ENCODE measurements at places on chromosomes 2 and 18. TPM values are rescaled to one million over a fixed set of nuclear protein-coding genes. Genes with fewer than 3 reads are reported as not detected.

DNA sequence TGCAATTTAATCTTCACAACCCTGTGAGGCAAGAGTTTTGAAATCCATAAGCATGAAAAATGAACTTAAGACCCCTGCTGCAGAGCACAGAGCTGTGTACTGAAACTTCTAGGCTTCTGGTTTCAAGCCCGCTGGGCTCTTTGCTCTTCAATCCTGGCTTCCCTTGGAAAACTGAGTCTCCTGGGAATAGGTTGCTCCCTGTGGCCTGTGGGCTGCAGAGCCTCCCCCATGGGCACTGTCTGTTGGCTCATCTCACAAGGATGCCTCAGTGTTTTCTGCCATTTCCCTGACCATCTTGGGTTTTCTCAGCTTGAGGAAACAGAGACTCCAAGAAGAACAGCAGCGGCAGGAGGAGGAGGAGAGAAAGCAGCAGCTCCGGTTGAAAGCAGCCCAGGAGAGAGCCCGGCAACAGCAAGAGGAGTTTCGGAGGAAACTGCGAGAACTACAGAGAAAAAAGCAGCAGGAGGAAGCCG lies 44.5 kb downstream of the SUMO1 start:
- DNase-seq: no peak

DNA sequence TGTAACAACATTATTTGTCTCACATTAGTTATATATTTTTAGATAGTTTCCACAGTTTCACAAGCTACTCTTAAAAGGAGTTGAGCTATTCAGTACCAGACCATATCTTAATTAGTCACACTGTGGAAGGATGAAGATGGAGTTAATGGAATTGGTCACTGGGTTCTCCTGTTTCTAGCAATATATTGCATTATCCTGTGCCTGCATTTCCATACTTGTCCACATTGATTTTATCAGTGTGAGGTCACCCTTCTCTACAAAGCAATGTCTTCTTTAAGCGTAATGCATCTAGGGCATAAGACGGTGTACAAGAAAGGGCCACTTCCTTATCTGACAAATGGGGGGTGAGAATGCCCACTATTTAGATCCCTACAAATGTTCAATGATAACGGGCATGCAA lies 216.8 kb upstream of the TANK start:
- DNase-seq: no peak

DNA sequence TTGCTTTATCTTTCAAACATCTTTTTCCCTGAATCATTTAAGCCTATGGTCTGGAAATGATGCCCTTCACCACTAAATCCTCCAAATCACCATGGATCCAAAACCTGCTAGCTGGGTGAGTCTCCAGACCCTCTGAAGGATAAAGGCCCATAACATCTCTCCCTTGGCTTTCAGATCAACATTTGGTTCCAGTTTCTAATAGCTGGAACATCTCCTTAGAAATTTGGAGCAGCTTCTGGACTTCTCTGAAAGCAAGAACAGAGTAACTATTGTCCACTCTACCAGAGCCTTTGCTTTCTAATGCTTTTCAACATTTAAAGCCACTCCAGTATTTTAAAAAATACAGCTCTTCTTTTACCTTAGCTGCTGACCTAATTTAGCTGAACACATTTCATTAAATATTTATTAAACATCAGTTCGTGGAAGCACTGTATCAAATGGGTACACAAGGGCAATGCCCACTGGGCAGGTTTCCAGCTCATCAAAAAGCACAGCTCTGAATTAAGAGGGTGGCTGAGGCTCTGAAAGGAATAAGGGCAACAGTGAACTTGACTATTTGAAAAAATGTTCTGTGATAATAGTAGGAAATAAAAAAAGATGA lies 75.3 kb downstream of the GALNT3 start:
- DNase-seq: no peak

GRCh38 chr2:62362561-62362960 lies 143.4 kb downstream of the TMEM17 start:
- DNase-seq: no peak

DNA sequence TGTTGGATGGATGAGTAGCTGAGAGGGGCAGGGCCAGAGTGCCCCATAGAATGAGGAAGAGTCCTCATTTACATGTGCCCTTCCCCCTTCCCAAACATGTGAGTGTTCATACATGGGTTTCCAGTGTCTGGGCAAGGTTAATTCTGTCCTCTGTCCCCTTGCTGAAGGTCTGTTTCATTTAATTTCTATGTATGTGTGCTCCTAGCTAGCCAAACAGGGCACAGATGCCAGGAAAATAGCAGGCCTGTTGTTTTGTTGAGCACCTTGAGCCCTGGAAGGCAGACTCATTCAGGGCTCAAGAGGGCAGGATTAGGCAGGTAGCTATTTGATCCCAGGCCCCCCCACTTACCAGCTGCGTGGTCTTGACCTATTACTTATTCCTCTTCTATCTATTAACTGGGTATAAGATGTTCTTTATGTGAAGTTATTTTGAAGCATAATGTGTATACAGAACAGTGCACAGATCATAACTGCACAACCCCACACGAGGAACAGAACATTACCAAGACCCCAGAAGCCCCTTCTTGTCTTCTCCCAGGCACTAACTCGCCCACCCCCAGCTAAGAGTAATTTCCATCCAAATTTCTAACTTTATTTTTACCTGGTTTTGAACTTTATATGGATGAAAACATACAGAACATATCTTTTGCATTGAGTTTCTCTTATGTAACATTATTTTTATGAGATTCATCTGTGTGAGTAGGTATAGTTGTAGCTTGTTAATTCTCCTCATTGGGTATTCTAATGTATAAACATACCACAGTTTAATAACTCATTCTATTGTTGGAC lies 164.3 kb downstream of the RPIA start:
- no peak for DNase-seq

- DNase-seq: peak; percentile 40
Observed at GRCh38 chr2:105797298-105797819, 52.6 kb downstream of the NCK2 start.

GRCh38 chr18:33578518-33579348 lies 714 bp downstream of the ASXL3 start:
- DNase-seq: peak; percentile 49

GRCh38 chr2:229865033-229865432 lies 56.8 kb downstream of the TRIP12 start:
- DNase-seq: no peak

DNA sequence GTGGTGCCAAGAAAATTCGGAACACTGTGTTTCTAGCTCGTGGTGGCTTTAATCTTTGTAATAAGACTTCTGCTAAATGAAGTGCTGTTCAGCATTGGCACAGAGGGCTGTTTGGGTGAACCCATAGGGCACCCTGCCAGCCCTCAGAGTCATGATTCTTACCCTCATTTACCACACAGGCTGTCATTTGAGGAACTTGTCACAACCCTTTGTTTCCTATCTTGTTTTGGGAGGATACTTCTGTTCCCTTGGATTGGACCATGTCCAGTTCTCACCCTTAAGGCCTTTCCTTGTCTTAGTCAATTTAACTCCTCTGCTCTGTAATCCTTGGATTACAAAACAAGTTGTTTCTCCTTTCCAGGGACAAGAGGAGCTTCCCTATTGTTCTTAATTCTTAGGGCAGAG lies 225.7 kb downstream of the MTX2 start:
- peak; percentile 72 for DNase-seq

DNA sequence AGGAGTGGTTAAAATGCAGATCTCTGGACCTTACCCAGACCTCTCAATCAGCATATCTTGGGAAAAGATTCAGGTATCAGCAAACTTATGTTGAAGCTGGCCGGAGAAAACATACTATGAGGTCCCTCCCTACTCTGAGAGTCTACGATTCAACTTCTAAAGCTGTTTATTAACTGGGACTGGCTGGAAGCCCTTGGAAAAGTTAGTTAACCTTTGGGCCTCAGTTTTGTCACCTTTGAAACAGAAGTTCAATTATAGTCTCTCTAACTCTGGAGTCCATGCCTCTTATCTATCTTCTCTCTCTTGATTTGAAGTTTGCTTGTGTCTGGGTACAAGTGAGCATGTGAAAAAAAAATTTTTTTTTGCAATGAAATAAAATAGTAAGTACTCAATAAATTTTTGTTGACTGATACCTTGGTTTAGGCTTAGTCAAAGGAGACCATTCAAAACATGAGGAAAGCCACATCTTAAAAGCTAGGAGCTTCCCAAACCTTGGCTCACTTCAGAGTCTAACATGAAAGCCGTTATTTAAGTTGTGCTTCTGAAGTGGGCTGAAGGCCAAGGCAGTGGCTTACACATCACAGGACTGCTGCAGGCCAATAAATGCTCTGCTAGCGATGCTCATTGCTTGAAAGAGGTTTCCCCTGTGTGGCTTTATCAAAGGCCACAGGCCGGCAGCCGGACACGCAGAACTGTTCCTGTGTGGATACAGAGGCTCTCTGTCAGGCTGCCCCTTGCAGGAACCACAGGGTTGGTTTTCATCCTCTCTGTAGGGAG lies 110.6 kb upstream of the FAM136A start:
- DNase-seq: no peak

GRCh38 chr2:100137866-100138570 lies 4.4 kb downstream of the AFF3 start:
- no peak for DNase-seq

GRCh38 chr18:43265465-43265864 lies 11.8 kb downstream of the SYT4 start:
- DNase-seq: no peak

DNA sequence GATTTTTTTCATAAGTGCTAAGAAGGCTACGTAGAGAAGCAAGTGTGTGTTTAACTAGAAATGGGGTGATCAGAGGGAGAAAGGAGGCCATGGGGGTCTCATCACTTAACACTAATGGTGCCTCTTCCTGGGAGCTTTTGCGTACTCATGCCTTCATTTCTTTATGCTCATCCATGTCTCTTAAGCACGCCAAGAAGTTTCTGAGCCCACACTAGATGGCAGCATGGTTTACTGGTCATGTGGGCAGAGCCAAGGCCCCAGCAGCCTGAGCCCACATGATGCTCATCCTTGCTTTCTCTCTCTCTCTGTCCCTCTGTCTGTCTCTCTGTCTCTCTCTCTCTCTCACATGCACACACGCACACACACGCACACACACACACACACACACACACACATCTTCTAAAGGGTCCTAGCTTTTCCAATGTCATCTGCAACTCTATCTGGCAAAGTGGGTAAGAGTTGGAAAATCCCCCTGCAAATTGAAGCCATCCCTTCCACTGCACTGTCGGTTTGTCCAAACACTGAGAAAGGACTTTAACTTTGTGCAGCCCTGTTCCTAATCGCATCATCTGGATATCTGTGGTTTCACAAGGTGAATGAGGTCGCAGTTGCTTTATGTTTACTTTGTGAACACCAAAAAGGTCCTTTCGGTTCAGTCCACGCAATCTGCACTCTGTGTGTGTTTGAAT lies 137.1 kb upstream of the CCDC68 start:
- peak; percentile 47 for DNase-seq

DNA sequence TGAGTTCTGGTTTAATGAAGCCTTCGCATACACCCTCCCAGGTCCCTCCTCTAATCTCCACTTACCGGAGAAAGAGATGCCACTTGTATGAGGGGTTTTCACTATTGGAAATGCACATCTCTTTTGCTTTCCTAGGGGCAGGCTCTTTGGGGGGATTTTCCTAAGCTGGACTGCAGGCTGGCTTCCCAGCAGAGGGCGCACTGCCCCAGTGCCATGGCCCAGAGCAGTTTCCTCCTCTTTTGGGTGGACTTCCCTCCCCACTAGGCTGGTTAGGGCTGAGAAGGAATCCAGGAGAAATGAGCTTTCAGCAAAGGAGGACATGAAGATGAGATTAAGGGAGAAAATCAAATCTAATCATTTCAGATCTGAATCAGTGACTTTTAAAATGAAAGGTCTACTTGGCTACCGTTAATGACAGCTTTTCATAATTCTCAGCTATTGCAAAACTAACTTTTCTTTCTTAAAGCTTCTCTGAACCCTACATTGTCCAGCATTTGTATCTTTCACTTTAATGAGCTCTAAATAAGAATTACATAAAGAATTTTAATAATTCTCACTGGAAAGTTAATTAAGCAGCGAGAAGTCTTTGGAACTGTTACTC lies 784.1 kb upstream of the FANCL start:
- peak; percentile 54 for DNase-seq

GRCh38 chr18:75544051-75544481 lies 116.6 kb upstream of the SMIM21 start:
- DNase-seq: no peak

DNA sequence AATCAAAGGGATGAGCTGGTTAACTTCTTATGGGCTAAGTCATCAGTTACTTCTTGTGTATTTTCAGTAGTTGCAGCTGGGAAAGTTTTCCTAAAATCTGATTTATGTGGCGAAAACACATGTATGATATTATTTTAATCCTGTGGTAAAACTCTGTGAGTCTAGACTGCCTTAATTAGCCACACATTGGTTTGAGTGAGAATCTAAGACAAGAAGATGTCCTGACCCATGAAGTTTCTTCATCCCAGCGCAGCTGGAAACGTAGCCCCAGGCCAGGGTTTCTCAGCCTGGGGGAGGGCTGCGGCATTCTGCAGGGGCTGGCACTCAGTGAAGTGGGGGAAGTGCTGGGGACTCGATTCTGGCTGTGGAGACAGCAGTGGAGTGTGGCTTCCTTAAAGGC lies 44.7 kb upstream of the INHBB start:
- no peak for DNase-seq

DNA sequence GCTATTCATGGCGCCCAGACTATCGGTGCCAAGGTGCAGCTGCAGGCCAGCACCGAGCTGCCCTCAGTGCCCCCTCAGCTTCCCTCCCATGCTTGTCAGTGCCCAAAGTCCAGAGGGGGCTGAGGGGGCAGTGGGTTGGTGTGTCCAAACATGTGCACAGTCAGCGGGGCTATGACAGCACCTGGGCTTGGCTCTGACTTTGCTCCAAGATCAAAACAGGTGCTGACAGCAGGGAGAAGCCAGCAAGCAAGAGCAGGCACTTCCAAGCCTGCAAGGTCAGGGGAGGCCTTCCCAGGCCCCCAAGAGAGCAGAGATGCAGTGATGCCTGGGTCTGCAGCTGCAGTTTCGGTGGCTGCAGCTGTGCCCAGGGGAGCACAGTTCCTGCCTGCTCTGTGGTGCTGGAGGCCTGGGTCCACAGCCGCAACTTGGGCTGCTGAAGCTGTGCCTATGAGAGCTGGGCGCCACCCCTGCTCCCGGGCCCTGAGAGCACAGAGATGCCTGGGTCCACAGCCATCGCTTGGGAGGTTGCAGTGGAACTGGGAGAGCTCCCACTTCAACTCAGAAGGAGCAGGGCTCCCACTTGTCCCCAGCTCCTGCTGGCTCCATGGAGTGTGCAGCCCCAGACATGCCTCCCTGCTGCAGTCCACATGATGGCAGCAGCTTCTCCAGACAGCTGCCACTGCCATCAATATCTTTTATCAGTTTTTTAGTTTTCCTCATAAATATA lies 775.3 kb upstream of the POU3F3 start:
- peak; percentile 19 for DNase-seq

GRCh38 chr18:11994336-11994702 lies 13.0 kb downstream of the IMPA2 start:
- peak; percentile 65 for DNase-seq

Gene FOXI3
- not detected for total RNA-seq

Gene PFN4
- 0.62 TPM for total RNA-seq

Gene DGUOK
- 18.1 TPM for total RNA-seq

Gene CAVIN2
- total RNA-seq: 119 TPM

Gene TSPYL6
- total RNA-seq: not detected

Gene DTYMK
- 10.5 TPM for total RNA-seq

Gene SMYD1
- 492 TPM for total RNA-seq

Gene LIMS4
- total RNA-seq: 2.8 TPM

All from left ventricle myocardium superior (tissue), 1 donor.